Stimulated activated CD4-positive, alpha-beta T cell treated with anti-CD3 and anti-CD28 coated beads, Interleukin-12 subunit alpha, Interleukin-12 subunit beta, amount 100 ng/mL, for 48 hours (primary cell): ENCODE measurements at places on chromosomes 13 and 19.

DNA sequence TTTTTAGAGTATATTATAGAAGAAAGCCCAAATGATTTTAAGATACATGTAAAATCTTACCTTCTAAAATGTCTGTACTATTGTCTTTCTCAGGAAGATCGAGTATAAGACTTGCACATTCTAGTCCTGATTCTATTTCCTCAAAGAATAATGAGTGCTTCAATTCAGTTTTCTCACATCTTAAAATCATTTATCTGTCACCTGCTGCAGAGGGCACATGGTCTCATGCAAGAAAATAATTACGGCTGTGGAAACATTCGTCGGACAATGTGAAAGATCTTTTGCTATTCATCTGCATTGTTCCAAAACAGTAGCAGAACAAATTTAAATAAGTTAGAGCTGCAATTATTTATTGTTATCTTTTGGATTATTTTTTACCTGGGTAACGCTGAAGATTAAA is 1403.5 kb downstream of the PCDH9 start:
- DNase-seq = no peak

DNA sequence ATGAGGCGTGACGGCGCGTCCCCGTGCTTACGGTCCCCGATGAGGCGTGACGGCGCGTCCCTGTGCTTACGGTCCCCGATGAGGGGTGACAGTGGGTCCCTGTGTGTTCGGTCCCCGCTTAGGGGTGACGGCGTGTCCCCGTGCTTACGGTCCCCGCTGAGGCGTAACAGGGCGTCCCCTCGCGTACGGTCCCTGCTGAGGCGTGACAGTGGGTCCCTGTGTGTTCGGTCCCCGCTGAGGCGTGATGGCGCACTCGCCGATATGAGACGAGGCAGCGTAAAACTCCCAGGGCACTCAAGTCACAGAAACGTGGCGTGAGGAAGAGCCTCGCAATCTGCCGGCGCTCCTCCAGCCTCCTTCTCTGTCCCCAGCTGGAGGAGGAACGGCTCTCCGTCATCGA is 20.9 kb downstream of the CFAP97D2 start:
- no peak for DNase-seq

- DNase-seq = no peak
These were observed 3.2 kb downstream of the EPN1 start for GRCh38 chr19:55678121-55678671.

GRCh38 chr13:46587807-46588418 is 34.9 kb downstream of the LRCH1 start:
- DNase-seq = no peak

GRCh38 chr13:30306762-30307193 is 573 bp downstream of the KATNAL1 start:
- peak; percentile 87 for DNase-seq

DNA sequence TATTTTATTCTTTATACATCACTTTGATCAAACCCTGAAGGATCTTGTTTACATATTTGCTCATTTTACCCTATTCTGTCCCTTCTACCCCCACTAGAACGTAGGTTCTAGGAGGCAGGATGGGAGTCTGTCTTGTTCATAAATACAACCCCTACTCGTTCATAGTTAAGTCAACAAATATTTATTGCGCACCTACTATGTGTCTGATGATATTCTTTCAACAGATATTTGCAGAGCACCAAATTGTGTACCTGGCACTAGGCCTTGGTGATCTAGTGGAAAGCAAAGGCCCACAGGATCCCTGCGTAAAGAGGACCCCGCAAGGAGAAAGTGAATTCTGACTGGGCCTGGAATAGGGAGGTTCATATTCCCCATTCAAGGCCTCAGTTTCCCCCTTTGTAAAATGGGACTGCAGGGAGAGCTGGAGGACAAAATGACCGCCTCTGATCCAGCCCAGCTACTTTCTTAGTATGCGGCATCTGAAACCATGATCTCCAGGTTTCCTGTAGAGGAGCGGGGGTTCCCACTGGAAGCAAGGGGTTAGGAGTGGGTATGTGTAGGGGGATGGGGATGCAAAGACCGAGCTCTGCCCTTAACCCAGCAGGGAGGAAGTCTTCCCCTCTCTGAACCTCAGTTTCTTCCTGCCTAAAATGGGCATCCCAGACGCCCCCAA is 534 bp upstream of the GEMIN7 start:
- DNase-seq = no peak

- DNase-seq = no peak
These were observed 321.8 kb upstream of the NBEA start for GRCh38 chr13:34620074-34620850.

- DNase-seq = no peak
These were observed 14.6 kb downstream of the FRY start for GRCh38 chr13:32045982-32046785.

DNA sequence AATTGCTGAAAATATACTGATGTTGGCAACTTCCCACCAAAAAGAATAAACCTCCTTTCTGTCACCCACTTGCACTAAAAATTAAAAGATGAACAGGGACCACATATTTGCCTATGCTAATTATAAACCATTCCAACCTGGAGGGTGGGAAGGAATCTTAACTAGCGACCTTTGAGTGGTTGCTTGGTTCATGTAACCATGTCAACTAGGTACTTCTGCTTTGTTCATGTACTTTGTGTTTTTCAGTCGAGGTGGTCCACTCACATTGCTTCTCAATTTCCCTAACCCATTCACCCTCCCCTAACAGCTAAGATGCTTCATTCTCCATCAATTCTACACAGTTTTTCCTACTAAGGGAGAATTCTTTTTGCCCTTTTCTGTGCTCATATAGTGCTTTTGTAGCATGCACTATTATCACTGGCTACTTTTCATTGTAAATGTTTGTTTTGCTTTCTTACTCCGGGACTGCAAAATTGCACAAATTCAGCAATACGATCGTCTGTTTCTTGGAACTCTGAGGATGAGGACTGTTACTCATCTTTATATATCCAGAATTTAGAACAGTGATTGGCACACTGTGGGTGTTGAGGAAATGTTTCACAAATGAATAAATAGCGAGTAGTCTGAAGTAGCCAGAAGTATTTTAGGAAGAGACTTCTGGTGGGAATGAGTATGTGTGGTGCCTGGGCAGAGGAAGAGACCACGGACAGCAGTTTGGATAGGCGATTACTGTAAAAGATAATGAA is 187.5 kb downstream of the GPC6 start:
- no peak for DNase-seq

DNA sequence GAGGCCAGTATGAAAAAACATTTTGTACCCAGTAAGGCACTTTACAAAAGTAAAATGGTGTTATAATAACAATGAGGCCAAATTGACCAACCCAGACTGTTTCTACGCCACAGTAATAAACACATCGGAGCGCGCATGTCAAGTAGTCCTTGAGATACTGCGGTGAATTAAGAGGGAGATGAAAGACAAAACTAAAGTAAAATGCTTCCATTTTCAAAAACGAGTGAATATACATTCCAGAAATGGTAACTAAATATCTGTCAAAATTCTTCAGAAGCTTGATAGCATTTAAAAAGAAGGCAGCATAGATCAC is 19.0 kb downstream of the N4BP2L1 start:
- DNase-seq = no peak

DNA sequence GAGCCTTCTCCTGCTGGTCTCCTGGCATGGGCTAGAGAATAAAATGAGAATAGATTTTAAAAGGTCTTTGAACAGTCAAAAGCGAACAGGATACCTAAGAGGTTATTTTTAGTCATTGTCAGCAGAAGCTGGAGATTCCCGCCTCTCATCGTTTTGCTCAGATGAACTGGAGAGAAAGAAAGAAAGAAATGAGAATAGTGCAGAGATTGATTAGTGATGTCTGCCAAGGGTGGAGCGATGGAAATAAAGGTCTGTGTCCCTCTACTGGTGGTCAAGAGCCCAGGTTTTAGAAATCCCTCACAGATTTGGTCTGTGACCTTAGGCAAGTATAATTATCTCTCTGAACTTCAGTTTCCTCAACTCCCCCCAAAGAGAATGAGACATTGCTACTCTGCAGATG is 5.3 kb downstream of the NCAN start:
- no peak for DNase-seq

- no peak for DNase-seq
These were observed 11.1 kb downstream of the FTL start for GRCh38 chr19:48975947-48976847.

GRCh38 chr13:60402022-60402421 is 5.0 kb downstream of the TDRD3 start:
- DNase-seq = no peak

DNA sequence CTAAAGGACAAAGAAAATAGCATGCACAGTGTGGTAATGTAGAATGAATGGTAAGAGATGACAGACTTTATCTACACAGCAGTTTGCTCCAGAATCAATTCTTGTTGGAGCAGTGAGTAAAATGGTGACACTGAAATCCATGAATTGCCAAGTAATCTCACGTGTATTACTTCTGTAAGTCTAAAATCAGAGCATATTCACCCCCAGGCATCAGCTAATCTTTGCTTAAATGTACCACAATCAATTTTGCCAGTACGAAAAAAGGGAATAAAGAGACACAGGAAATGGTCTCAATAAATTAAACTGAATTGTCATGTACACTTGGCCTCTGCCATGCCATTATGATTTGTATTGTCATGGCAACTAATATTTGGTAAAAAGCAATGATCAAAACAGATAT is 294.2 kb downstream of the PCDH17 start:
- no peak for DNase-seq

DNA sequence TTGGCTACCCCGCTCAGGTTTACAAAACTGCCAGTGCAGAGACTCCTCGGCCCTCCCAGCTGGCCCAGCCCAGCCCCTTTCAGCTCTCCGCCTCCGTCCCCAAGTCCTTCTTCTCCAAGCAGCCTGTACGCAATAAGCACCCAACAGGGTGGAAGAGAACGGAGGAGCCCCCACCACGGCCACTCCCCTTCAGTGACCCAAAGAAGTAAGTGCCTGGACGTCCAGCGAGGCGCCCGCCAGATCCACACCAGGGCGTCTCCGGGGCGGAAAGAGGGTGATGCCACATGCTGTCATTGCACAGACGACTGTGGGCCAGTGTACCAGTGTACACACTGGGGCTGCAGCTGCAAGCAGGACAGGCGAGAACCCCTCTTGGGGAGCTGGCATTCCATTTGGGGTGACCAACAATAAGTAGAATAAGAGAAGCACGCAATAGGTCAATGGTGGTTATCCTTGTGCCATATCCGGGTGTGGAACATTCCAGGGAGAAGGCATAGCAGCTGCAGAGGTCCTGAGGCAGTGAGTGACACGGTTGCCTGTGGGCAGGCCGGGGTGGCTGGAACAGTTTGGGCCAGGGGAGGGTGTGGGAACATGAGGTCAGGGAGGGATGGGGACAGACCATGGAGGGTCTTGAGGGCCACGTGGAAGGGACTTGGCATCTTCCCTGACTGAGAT is 41.3 kb downstream of the DPF1 start:
- no peak for DNase-seq

DNA sequence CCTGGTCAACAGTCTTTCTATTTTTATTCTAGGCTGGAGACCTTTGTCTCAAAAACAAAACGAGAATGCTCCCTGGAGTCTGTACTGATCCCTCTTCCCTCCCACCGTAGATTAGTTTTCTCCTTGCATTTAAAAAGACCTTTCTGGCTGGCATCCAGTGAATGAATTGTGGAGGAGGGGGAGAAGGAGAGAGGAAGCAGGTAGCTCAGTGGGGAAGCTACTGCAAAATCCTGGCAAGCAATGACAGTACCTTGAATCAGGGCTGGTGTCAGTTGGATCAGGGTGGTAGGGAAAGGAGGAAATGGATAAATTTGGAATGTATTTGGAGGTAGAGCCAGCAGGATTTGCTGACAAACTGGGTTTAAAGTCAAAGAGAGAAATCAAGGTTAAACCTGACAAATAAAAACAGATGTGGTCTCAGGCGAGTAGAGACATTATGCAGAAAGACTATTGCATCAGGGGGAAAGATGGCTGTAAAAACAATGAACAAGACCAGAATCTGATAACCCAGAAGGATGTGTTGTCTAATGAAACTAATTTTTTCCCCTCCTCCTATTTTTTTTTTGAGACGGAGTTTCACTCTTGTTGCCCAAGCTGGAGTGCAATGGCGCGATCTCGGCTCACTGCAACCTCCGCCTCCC is 3.5 kb upstream of the CYP2S1 start:
- no peak for DNase-seq

- no peak for DNase-seq
These were observed 73.1 kb downstream of the CEBPG start for GRCh38 chr19:33446330-33447293.

DNA sequence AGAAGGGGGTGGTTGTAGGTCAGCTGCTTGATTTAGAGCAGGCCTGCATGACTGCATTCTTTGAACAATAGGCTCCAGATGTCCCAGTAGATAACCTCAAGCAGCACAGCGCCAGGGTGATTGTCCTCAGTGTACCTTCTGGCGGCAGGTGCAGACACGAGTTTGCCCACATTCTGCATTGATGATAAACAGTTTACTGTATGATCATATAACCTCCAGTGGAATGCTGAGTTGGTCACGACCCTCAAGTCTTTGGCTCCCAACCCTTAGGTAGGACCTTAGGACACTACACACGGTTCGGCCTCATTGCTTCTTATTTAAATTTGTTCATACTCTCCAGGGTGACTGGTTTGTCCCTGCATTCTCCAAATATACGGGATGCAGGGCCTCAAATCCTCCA is 12.2 kb downstream of the ZNF439 start:
- no peak for DNase-seq

- no peak for DNase-seq
These were observed 234.7 kb downstream of the RBM26 start for GRCh38 chr13:79171141-79172061.

GRCh38 chr13:59269476-59269875 is 894.3 kb downstream of the DIAPH3 start:
- no peak for DNase-seq

- DNase-seq = no peak
These were observed 12.7 kb upstream of the KBTBD6 start for GRCh38 chr13:41145136-41145908.

- no peak for DNase-seq
These were observed 155.3 kb upstream of the LSM14A start for GRCh38 chr19:34017024-34017423.

DNA sequence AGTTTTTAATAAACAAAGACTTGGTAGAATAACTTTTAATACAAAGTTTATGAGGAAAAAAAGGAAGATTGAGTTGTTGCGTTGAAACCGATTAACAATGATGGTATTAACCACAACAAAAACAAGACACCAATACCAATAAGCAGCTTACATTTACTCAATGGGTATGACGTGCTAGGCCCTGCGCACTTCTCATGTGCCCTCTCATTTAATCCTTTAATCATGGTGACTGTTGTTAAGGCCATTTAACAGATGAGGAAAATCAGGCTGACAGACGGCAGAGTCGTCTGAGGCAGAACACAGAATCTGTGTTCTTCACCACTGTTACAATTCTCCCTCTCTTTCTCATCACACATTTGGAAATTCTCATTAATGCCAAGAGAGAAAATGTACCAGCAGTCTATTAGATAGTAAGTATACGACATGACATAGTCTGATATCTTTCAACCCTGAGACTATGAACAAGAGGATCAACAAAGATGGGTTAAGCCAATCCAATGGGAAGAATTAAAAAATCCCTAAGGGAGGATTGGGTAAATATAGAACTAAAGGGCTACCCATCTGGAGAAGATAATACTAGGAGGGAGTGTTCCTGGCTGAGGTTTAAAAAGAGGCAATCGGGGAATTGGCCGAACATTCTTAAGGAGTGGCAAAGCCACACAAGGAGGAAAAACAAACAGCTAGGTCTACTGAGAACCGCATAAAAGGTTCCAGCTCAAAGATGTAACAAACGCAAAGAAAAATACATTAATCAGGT is 54.0 kb downstream of the DOCK9 start:
- DNase-seq = no peak

- no peak for DNase-seq
These were observed 53.0 kb upstream of the ZNF728 start for GRCh38 chr19:23055946-23056345.
